ENCODE measurements at places on chromosomes 5 and 9.

- H3K27ac ChIP-seq: no peak overlapping the region
- no peak overlapping the region for H3K4me3 ChIP-seq
- H3K4me1 ChIP-seq: no peaks in the 10 kb centered on the region
- H3K36me3 ChIP-seq: no peaks in the 10 kb centered on the region
Observed at GRCh38 chr9:109535365-109535764, 37.3 kb upstream of the PTPN3 start.

GRCh38 chr5:119706049-119706448, 76.7 kb downstream of the FAM170A start:
- DNase-seq: no peak
- no peaks in the 10 kb centered on the region for H3K4me1 ChIP-seq
- H3K36me3 ChIP-seq: no peaks in the 10 kb centered on the region
- H3K27ac ChIP-seq: no peak overlapping the region

- no peak overlapping the region for H3K4me3 ChIP-seq
- H3K4me1 ChIP-seq: no peaks in the 10 kb centered on the region
- no peak for DNase-seq
- H3K27ac ChIP-seq: no peak overlapping the region
- no peaks in the 10 kb centered on the region for H3K36me3 ChIP-seq
Observed at GRCh38 chr5:56647099-56647850, 168.1 kb upstream of the MAP3K1 start.

DNA sequence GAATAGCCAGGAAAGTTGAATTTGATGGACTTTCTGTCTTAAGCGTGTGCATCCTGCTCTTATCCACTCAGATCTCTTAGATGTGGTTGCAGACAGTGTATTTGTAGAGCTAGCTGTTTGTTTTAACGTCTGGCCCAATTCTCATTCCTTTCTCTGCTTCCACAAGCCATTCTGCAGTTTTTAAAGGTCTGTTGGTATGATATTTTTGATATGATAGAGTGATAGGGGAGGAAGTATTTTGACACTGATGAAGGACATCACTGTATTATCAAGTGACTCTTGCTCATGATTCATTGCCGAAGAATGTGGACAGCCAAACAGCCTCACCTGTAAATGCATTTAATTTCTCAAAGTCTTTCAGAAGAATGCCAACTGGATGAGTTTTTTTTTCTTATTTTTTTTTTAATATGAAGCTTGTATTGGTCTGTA, 4.5 kb downstream of the TJP2 start:
- 0 out of 3 replicates have a peak, but pooled peaks cover 2% of the 10 kb centered on the region for H3K36me3 ChIP-seq
- no peak overlapping the region for H3K27ac ChIP-seq
- H3K4me3 ChIP-seq: no peak overlapping the region
- H3K4me1 ChIP-seq: peaks cover 20% of the 10 kb centered on the region

- H3K27ac ChIP-seq: no peak overlapping the region
- no peaks in the 10 kb centered on the region for H3K36me3 ChIP-seq
- no peak for DNase-seq
- no peaks in the 10 kb centered on the region for H3K27me3 ChIP-seq
- H3K4me3 ChIP-seq: no peak overlapping the region
Observed at GRCh38 chr5:74222806-74223205, 417.7 kb downstream of the ENC1 start.

DNA sequence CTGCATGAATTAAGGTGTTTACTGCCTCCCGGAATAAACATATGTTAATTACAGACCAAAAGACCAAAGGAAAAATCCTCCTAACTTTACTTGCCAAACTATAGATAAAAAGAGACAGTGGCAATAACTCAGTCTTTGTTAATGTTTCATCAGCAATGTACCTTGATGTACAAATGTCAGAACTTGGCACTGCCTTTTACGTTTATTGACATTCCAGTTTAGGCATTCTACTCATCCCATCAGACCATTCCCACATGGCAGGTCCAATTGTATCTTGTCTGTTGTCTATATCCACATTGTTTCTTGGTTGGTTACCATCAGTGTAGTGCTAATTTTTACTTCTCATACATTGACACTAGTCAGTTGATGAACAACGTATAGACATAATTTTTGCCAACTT, 85.5 kb downstream of the TEX10 start:
- no peak for DNase-seq
- H3K4me3 ChIP-seq: no peak overlapping the region
- H3K4me1 ChIP-seq: no peaks in the 10 kb centered on the region
- no peak overlapping the region for H3K27ac ChIP-seq
- H3K27me3 ChIP-seq: no peaks in the 10 kb centered on the region

DNA sequence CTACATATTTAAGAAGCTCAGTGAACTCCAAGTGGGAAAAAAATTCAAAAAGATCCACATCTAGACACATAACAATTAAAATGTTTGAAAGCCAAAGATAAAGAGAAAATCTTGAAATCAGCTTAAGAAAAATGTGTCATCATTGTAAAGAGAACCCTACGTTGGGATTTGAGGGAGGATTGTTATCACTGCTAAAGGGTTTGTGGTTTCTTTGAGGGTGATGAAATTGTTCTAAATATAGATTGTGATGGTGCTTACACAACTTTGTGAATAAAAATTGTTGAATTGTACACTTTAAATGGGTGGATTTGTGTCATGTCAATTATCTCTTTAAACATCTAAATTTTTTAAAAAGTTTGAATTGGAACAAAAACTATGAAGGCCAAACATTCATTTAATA, 92.2 kb upstream of the ADAMTS19 start:
- no peak overlapping the region for H3K27ac ChIP-seq
- no peaks in the 10 kb centered on the region for H3K4me1 ChIP-seq
- no peak overlapping the region for H3K4me3 ChIP-seq

GRCh38 chr9:133873009-133873408, 119.1 kb downstream of the VAV2 start:
- peaks cover 10% of the 10 kb centered on the region for H3K4me1 ChIP-seq
- no peak for DNase-seq
- H3K27ac ChIP-seq: no peak overlapping the region
- H3K27me3 ChIP-seq: peaks cover 23% of the 10 kb centered on the region
- no peak overlapping the region for H3K4me3 ChIP-seq

DNA sequence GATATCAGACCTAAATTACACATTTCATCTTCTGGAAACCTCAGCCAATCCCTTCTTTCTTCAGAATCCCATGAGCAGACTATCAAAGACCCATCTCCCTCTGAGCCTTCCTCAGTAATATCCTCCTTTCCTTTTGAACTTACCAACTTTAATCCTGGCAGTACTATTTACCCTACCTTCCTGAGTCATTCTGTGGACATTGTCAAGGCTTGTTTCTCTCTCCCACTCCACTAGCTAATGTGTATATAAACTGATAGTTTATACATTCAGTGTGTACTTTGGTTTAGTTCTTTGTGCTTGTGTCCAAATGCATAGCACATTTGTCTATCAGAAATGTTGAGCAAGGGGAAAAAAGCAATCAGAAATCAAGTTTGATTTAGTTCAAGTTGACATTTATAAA, 568.3 kb downstream of the CSNK1G3 start:
- no peak for DNase-seq
- H3K36me3 ChIP-seq: no peaks in the 10 kb centered on the region
- H3K4me1 ChIP-seq: no peaks in the 10 kb centered on the region
- H3K4me3 ChIP-seq: no peak overlapping the region
- no peak overlapping the region for H3K27ac ChIP-seq

GRCh38 chr9:13033959-13034693, 245.4 kb downstream of the MPDZ start:
- peak; percentile 62 for DNase-seq
- H3K4me3 ChIP-seq: no peak overlapping the region

- peaks cover 94% of the 10 kb centered on the region for H3K36me3 ChIP-seq
- H3K4me1 ChIP-seq: no peaks in the 10 kb centered on the region
- no peaks in the 10 kb centered on the region for H3K27me3 ChIP-seq
- no peak overlapping the region for H3K27ac ChIP-seq
- no peak for DNase-seq
Observed at GRCh38 chr5:177438468-177438867, 8.1 kb upstream of the PRR7 start.

DNA sequence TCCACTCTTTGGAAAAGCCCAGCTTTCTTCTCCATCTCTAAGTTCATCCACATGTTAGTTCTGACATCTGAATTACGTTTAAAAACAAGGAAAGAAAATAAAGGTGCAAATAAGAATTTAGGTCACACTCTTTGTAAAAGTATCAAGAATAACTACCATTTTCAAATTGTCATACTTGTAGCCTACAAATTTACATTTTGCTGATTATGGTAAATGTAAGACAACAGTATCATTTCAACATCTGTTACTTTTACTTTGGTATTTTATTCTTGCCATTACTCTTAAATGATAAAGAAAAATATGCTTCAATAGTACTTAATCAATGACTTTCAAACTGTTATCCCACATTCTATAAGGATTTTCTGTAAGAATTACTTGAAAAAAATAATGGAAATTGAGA, 9.8 kb upstream of the PURA start:
- no peak overlapping the region for H3K4me3 ChIP-seq
- no peak for DNase-seq
- H3K36me3 ChIP-seq: no peaks in the 10 kb centered on the region
- peaks cover 10% of the 10 kb centered on the region for H3K4me1 ChIP-seq
- no peaks in the 10 kb centered on the region for H3K27me3 ChIP-seq

GRCh38 chr5:155097995-155098394, 84.4 kb downstream of the KIF4B start:
- no peaks in the 10 kb centered on the region for H3K4me1 ChIP-seq
- DNase-seq: no peak
- H3K4me3 ChIP-seq: no peak overlapping the region
- H3K36me3 ChIP-seq: no peaks in the 10 kb centered on the region

- H3K4me3 ChIP-seq: no peak overlapping the region
- H3K4me1 ChIP-seq: no peaks in the 10 kb centered on the region
- no peak for DNase-seq
- no peaks in the 10 kb centered on the region for H3K27me3 ChIP-seq
Observed at GRCh38 chr9:123196124-123196523, 72.3 kb downstream of the STRBP start.

DNA sequence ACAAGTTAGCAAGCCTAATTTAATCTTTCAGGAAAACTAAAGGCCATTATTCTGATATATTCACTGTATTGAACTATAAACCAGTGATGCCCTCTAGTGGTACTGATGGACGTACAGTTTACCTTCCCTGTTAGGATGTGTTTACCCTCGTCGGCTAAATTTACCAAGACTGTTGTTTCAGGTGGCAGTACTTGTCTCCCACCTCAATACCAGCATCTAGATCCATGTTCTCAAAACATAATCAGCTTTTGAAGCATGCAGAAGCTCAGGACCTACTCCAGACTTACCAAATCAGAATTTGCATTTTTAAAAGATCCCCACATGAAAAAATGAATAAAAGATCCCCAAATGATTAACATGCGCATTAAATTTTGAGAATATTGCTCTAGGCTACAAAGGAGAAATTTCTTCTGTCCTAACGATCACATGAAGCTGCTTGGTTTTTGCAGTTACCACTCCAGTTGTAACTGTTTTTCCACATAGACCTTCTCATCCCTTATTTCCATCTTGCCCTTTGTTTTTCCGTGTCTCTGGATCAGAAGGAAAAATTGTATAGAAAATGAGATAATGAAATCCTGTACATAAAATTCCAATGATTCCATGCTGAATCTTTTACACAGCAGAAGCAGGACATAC, 3.2 kb upstream of the BAAT start:
- no peak overlapping the region for H3K27ac ChIP-seq
- peak; percentile 76 for DNase-seq
- peaks cover 59% of the 10 kb centered on the region for H3K36me3 ChIP-seq
- no peaks in the 10 kb centered on the region for H3K4me1 ChIP-seq

DNA sequence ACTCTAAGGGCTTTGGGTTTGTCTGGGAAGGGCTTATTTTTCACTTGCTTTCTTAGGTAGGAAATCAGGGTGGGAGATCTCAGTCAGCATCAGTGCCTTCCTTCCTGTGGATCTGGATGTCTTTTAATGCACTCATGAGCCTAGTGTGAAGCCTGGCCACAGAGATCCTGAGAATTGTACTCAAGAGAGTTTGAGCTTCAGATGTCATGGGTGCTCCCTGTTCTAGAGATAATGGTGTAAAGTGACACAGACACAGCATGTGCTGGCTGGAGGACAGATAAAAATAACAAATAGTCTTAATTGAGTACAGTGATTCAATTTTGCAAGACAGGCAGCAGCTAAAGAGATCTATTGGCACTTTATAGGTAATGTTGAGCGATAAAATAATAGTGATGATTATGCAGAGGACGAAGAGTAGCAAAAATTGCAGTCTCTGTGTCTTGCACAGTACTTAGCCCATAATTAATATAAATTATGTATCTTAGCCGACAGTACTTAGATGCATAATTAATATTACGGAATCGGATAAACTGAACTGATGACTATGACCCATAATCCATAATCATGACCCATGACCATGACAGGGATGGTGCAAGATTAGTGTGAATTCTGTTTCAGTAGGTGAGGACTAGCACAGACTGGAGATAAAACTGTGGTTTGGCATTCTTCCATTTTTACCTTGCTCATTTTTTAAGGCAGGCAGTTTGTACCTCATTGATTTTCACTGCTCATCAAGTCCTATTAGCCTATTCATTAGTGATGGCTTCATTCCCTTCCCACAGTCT, 408.7 kb upstream of the PIK3R1 start:
- no peak overlapping the region for H3K27ac ChIP-seq
- H3K4me3 ChIP-seq: no peak overlapping the region
- H3K36me3 ChIP-seq: no peaks in the 10 kb centered on the region
- DNase-seq: no peak
- H3K27me3 ChIP-seq: no peaks in the 10 kb centered on the region
- no peaks in the 10 kb centered on the region for H3K4me1 ChIP-seq

DNA sequence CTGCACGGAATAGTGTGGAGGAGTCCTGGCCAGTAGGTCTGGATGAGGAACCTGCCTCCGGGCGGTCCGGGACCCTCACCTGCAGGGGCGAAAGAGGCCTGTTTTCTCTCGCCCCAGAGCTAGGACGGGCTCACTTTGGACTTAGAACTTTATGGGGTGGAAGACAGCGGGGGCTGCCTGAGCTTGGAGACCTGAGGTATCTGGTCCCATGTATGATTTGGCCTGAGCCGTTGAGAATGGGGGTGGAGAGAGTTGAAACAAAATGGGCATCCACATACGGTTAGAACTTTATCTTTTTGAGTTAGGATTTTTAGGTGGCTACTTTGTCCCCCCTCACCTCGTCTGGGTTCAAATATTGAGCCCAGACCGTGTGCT, 681 bp upstream of the ETF1 start:
- H3K36me3 ChIP-seq: peaks cover 61% of the 10 kb centered on the region
- peak overlapping the region; percentile 97 for H3K27ac ChIP-seq
- no peaks in the 10 kb centered on the region for H3K27me3 ChIP-seq
- peaks cover 31% of the 10 kb centered on the region for H3K4me1 ChIP-seq
- DNase-seq: peak; percentile 55
- peak overlapping the region; percentile 97 for H3K4me3 ChIP-seq

GRCh38 chr9:133351908-133352634, 4.1 kb downstream of the RPL7A start:
- H3K27ac ChIP-seq: peak overlapping the region; percentile 34
- peak; percentile 79 for DNase-seq
- no peaks in the 10 kb centered on the region for H3K27me3 ChIP-seq
- H3K36me3 ChIP-seq: peaks cover 57% of the 10 kb centered on the region
- H3K4me1 ChIP-seq: peaks cover 30% of the 10 kb centered on the region

DNA sequence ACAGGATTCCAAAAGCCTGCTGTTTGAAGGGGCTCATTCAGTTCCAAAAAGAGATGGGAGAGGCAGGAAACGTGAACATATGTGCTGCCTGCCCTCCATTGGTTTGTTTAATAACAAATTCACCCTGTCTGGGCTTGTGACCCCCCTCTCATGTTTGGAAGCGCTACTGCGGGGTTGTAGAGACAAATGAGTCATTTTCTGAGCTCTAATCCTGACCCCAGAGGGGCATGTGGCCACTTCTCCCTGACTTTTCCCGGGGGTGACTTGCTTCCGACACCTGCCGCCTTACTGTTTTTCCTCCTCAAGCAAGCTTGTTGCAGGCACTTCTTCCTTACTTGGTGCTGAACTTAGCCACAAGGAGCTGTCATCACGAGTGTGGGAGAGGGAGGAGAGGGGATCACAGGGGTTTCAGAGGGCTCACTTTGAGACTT, 75.9 kb downstream of the LMNB1 start:
- no peak overlapping the region for H3K4me3 ChIP-seq
- no peak for DNase-seq
- H3K36me3 ChIP-seq: no peaks in the 10 kb centered on the region

Data from K562 (cell line).